Muscle of leg (tissue), 16 donors: ENCODE measurements at places on chromosomes 2 and 18. TPM values are rescaled to one million over a fixed set of nuclear protein-coding genes. Genes with fewer than 3 reads are reported as not detected.

DNA sequence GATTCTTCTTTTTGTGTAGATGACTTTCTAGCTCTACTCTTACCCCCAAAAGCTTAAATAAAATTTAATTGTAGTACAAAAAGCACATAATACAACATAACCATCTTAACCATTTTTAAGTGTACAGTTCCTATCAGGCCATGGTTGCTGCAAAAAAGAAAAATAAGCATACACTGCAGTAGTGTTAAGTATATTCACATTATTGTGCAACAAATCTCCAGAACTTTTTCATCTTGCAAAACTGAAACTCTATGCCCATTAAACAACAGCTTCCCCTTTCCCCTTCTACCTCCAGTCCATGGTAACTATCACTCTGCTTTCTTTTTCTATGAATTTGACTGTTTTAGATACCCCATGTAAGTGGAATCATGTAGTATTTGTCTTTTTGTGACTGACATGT is 18.1 kb downstream of the PPM1B start:
- no peaks in the 10 kb centered on the region for H3K4me1 ChIP-seq
- no peak overlapping the region for H3K4me3 ChIP-seq

GRCh38 chr2:105090091-105090490 is 52.2 kb downstream of the MRPS9 start:
- no peaks in the 10 kb centered on the region for H3K4me1 ChIP-seq
- H3K27me3 ChIP-seq = no peaks in the 10 kb centered on the region
- H3K36me3 ChIP-seq = peaks cover 9% of the 10 kb centered on the region
- H3K27ac ChIP-seq = no peak overlapping the region
- H3K4me3 ChIP-seq = no peak overlapping the region

DNA sequence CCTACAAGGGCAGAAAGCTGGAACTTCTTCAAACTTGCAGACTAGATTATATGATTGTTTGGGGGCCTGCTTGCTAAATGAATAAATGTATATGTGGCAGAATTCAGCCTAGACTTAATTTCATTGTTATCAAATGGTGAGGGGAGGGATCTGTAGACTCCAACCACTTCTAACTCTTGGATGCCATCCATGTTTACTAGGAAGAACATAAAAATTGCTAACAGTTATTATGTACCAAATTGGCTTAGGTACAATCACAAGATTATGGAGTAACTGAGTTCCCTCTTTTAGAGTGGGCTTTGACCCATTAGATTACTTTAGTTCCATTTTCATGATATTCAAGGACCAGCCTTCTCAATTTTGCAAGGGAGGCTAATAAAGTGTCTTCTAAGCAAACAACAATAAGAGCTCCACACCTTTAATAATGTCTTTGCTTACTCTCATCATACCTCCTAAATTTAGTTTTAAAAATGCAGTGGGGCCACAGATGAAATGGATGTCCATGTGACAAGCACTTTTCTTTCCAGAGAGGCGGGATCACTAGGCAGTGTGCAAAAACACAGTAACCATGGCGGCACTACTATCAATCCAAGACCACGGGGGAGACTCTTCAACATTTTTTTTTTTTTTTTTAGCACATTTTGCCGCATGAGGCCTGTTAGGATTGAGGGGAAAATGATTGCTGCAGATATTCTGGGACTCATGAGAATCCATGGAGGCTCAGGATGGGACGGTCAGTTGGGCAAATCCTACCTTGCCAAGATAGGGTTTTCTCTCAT is 217.6 kb upstream of the SPRED2 start:
- H3K4me1 ChIP-seq = no peaks in the 10 kb centered on the region
- no peaks in the 10 kb centered on the region for H3K27me3 ChIP-seq
- DNase-seq = no peak
- no peaks in the 10 kb centered on the region for H3K36me3 ChIP-seq
- no peak overlapping the region for H3K4me3 ChIP-seq

DNA sequence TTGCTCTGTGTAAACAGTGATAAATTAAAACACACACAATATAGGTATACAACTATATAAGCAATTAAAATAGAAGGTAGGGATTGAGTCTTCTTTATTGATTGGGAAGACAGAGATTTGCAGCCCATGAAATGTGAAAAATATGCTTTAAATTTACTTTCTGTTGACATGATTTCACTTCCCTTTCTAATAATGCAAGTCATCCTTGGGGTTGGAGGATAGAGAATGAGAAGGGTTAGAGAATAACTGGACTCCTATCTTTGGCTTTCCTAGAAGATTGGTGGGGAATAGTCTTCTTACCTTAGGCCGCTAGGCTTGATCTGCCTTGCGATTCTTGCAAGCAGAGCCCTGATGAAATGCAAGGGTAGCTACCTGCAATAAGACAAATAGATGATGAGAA is 339.8 kb downstream of the NYAP2 start:
- no peaks in the 10 kb centered on the region for H3K36me3 ChIP-seq
- no peak for DNase-seq
- no peak overlapping the region for H3K4me3 ChIP-seq

GRCh38 chr2:11778923-11779757 is 32.7 kb downstream of the LPIN1 start:
- H3K36me3 ChIP-seq = peaks cover 38% of the 10 kb centered on the region
- no peaks in the 10 kb centered on the region for H3K27me3 ChIP-seq
- H3K27ac ChIP-seq = no peak overlapping the region
- H3K4me1 ChIP-seq = peaks cover 11% of the 10 kb centered on the region
- H3K4me3 ChIP-seq = no peak overlapping the region

GRCh38 chr18:23837591-23837990 is 148.3 kb downstream of the LAMA3 start:
- no peaks in the 10 kb centered on the region for H3K27me3 ChIP-seq
- no peak overlapping the region for H3K4me3 ChIP-seq
- H3K36me3 ChIP-seq = no peaks in the 10 kb centered on the region
- no peak overlapping the region for H3K27ac ChIP-seq

DNA sequence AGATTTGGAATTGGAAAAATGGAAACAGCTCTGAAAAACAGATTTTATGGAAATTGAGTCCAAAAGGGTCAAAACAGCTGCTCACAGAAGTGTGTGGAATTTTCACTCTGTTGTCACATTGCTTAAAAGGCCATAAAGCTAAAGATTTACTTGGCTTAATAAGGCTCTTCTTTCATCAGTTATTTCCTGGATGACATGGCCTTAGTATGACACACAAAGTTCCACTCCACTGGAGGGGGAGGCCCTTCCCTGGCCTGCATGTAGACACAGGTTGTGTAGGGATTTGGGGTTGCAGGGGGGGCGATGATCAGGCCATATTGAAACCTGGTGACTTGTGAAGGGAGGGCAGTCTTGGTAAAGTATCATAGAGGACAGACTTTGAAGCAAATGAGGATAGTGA is 34.0 kb downstream of the TMEM185B start:
- no peaks in the 10 kb centered on the region for H3K36me3 ChIP-seq
- H3K27me3 ChIP-seq = no peaks in the 10 kb centered on the region

DNA sequence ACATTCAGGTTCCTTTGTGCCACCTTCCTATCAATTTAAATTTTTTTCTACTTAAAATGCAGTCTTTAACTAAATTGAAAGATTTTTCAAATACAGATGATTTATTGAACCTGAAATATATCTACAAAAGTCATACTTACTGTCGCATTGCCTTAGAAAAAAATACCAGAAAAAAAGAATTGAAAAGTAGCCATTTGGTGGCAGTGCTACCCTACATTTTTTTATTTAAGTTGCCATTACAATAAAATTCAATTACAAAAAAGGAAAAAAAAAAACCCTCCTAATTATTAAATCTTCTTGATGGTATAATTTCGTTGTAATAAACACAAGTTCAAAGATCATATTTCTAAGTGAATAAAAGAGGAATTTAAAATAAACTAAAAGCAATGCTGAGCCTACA is 43.4 kb downstream of the DSC3 start:
- H3K27ac ChIP-seq = no peak overlapping the region
- no peaks in the 10 kb centered on the region for H3K27me3 ChIP-seq
- no peaks in the 10 kb centered on the region for H3K36me3 ChIP-seq
- peak; percentile 1 for DNase-seq

DNA sequence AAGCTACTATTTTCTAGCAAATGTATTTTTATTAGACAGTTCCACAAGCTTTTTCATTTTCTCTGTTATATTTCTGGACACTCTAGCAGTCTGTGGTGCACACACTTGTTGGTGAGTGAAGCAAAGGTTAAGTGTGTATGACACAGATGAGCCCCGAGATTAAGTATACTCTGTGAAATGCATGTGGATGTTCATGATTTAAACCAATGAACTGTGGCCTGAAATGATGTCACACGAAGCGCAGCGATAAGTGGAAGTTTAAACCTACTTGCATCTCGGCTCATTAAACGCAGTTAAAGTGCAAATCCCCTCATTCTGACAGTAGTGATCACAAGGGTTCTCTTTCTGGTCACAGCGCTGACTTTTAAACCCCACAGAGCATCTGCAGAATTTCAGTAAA is 1488.8 kb upstream of the NXPH2 start:
- DNase-seq = no peak
- H3K36me3 ChIP-seq = no peaks in the 10 kb centered on the region
- H3K4me1 ChIP-seq = no peaks in the 10 kb centered on the region
- H3K4me3 ChIP-seq = no peak overlapping the region
- H3K27ac ChIP-seq = no peak overlapping the region
- H3K27me3 ChIP-seq = no peaks in the 10 kb centered on the region

The FAM168B gene
- 45.8 TPM for total RNA-seq

The PXDN gene
- total RNA-seq = 95.4 TPM

The NAT8 gene
- total RNA-seq = not detected

The KLHL14 gene
- 0.49 TPM for total RNA-seq
